Immature natural killer cell (primary cell): ENCODE measurements at places on chromosomes 1 and 21. TPM values are rescaled to one million over a fixed set of nuclear protein-coding genes. Genes with fewer than 3 reads are reported as not detected.

DNA sequence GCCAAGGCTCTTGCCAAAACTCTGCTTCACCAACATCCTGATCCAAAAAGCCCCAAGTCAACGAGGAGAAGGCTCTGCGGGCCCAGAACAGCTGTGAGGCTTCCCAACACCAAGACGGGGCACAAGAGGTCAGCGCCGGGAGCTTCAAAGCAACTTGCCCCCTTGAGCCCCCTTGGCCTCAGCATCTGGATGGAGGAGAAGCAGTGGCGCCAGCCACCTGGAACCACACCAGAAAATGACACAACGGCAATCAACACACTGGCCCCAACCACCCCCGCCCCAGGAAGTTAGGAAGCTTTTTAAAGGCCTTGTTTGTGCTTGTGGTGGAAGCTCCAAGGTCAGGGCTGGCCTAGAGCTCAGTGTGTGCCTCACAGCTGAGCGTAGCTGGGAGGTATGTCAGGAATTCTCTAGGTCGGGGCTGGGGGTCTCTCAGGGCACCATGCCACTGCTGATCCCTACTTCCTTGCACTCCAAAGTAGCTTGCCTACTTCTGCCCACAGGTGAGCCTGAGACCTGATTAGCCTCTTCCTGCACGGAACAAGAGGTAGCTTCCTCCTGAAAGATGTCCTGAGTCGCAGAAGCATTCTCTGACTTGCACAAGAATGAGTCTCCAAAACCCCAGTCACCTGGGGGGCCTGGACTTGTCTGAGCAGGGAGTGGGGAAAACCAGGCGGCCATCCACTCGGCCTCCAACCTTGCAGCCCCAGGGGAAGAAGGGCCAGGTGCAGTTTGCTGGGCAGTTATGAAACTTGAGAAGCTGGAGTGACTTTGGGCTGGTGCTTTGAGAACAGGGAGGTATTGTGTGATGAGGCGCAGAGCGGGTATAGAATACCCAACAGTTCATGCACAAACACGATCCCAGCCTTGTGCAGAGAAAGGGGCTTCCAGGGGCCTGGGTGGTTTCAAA lies 9.7 kb upstream of the SRP9 start:
- DNase-seq = no peak
- H3K27me3 ChIP-seq = peaks cover 2% of the 10 kb centered on the region
- H3K4me3 ChIP-seq = no peak overlapping the region
- no peaks in the 10 kb centered on the region for H3K4me1 ChIP-seq
- no peaks in the 10 kb centered on the region for H3K36me3 ChIP-seq

DNA sequence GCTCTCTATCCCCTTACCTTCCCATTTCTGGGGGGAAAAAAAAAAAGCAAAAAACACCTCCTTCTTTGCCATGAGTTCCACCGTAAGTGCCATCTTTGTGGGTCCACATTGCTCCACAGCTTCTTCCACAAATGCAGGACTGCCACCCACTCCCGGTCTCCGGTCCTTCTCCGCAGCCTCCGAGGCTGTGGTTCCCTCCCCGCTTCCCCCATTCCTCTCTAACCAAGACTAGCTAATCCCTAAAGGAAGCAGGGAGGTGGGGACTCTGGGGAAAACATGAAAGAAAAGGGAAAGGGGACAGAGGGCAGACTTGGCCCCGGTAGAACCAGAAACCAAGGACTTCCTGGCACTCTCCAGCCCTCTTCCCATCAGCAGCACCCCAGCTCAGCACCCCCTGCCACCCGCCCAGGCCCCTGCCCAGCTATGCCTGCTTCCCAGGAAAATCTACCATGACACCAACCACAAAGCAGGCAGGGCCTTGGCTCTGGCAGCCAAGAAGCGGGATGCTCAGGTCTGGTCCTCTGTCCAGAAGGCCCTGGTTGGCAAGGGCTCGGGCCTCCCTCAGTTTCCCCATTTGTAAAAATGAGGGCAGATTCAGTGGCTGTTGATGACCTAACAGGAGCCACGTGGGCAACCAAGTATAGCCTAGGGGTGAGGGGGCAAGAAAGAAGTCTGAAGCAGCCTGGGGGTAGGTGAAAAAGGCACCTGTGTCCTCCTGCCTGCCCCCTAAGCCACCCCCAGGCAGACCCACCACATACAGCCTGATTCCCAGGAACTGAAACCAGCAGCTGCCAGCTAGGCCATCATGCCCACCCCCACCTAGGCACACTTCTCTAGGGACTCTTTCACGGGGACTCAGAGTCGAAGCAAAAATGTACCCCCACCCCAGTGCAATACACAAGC lies 2.5 kb downstream of the EPHA2 start:
- peaks cover 13% of the 10 kb centered on the region for H3K27me3 ChIP-seq
- peaks cover 55% of the 10 kb centered on the region for H3K4me1 ChIP-seq
- no peaks in the 10 kb centered on the region for H3K36me3 ChIP-seq
- no peak for DNase-seq

- H3K36me3 ChIP-seq = no peaks in the 10 kb centered on the region
- no peak overlapping the region for H3K4me3 ChIP-seq
- H3K27ac ChIP-seq = no peak overlapping the region
Observed at GRCh38 chr1:92502247-92502646, 15.5 kb upstream of the GFI1 start.

DNA sequence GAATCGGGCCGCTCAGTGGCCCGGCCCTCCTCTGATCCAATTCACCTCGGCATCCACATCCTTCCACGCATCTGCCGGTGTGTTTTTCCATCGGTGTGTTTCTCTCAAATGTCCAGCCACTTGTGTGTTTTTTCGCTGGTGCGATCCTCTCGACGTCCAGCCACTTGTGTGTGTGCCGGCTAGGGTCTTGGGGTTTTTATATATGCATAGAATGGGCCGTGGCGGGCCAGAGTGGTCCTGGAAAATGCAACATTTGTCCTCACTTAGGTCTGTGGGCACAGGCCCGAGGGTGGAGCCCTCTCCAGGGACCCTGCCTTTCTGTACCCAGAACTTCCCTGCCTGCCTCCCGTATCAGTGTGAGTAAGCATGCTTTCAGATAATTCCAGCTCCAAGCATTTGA lies 1106.4 kb downstream of the AMY1C start:
- no peak overlapping the region for H3K4me3 ChIP-seq
- no peak for DNase-seq
- no peaks in the 10 kb centered on the region for H3K4me1 ChIP-seq
- no peaks in the 10 kb centered on the region for H3K27me3 ChIP-seq

DNA sequence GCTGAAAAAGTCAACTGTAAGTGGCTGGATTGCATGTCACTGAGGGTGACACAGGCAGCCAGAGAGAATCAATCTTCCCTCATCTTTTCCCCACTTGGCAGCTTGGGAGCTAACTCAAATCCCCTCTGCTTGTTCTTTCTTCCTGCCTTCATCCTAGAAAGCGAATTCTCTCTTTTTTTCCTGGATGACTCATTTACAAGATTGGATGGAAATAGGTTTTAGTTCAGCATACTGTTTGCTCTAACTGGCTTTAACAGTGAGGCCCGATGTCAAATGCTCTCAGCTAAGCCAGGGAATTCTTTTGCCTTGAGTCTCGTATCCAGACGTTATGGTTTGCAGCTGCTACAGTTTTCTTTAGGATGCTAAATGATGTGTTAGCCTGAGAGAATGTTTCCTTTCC lies 72.7 kb downstream of the HUNK start:
- H3K27me3 ChIP-seq = peaks cover 2% of the 10 kb centered on the region
- H3K4me3 ChIP-seq = no peak overlapping the region
- H3K4me1 ChIP-seq = no peaks in the 10 kb centered on the region
- no peak for DNase-seq
- H3K36me3 ChIP-seq = no peaks in the 10 kb centered on the region

- H3K4me3 ChIP-seq = no peak overlapping the region
- peaks cover 84% of the 10 kb centered on the region for H3K4me1 ChIP-seq
- H3K27ac ChIP-seq = no peak overlapping the region
- no peaks in the 10 kb centered on the region for H3K36me3 ChIP-seq
- no peak for DNase-seq
- H3K27me3 ChIP-seq = peaks cover 10% of the 10 kb centered on the region
Observed at GRCh38 chr21:15060543-15061175, 4.1 kb downstream of the NRIP1 start.

GRCh38 chr1:63238721-63239120 lies 83.6 kb upstream of the FOXD3 start:
- no peak overlapping the region for H3K27ac ChIP-seq
- no peaks in the 10 kb centered on the region for H3K36me3 ChIP-seq
- DNase-seq = no peak

GRCh38 chr1:228079601-228080263 lies 2.8 kb upstream of the ARF1 start:
- peak overlapping the region; percentile 15 for H3K4me3 ChIP-seq
- H3K36me3 ChIP-seq = no peaks in the 10 kb centered on the region
- H3K27me3 ChIP-seq = peaks cover 14% of the 10 kb centered on the region
- DNase-seq = no peak

GRCh38 chr1:53359934-53360276 lies 32.0 kb upstream of the LRP8 start:
- H3K4me1 ChIP-seq = no peaks in the 10 kb centered on the region
- H3K27ac ChIP-seq = no peak overlapping the region
- peaks cover 15% of the 10 kb centered on the region for H3K27me3 ChIP-seq
- no peak overlapping the region for H3K4me3 ChIP-seq

- no peak for DNase-seq
- H3K27ac ChIP-seq = no peak overlapping the region
- H3K27me3 ChIP-seq = no peaks in the 10 kb centered on the region
- H3K4me1 ChIP-seq = no peaks in the 10 kb centered on the region
- H3K36me3 ChIP-seq = no peaks in the 10 kb centered on the region
- H3K4me3 ChIP-seq = no peak overlapping the region
Observed at GRCh38 chr1:166933140-166933539, 42.2 kb downstream of the ILDR2 start.

GRCh38 chr1:183816110-183816509 lies 11.2 kb downstream of the RGL1 start:
- H3K27ac ChIP-seq = no peak overlapping the region
- no peaks in the 10 kb centered on the region for H3K4me1 ChIP-seq
- no peak for DNase-seq
- H3K27me3 ChIP-seq = peaks cover 2% of the 10 kb centered on the region
- no peaks in the 10 kb centered on the region for H3K36me3 ChIP-seq

DNA sequence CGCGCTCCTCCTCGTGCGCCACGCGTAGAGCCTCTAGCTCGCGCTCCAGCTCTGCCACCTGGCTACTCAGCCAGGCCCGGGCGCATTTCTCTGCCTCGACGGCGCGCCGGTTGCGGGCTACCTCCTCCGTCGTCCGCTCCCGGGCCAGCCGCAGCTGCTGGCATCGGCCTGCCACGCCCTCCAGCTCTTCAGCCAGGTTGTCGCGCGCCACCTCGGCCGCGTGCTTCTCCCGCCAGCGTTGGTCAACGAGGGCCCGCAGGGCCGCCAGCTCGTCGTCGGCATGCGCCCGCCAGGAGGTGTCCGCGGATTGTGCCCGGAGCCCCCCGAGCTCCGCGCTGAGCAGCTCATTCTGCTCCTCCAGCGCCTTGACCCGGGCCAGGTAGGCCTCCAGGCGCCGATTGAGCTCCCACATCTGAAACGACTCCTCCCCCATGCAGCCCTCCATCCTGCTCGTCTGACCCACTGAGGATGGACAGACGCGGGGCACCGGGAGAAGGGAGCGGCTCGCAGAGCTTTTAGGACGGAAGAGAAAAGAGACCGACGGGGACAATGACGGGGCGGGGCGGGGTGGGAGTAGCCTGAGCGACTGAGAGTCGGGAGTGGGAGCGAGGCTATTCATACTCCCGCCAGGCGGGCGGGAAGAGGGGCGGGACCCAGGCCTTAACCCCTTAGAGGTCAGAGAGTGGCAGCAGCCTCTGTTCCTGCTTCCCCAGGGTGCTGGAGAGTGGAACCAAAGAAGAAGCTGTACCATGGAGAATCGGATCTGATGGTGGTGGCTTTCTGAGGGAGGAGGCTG lies at the start of gene NES:
Gene NES, minus strand, starts transcription at position 588 of the 796 bp plus-strand sequence. Its CDS starts 143 bp downstream, at position 445.
- DNase-seq = no peak
- no peak within 1 kb of the TSS for H3K4me3 ChIP-seq
- H3K27ac ChIP-seq = no peak within 1 kb of the TSS

DNA sequence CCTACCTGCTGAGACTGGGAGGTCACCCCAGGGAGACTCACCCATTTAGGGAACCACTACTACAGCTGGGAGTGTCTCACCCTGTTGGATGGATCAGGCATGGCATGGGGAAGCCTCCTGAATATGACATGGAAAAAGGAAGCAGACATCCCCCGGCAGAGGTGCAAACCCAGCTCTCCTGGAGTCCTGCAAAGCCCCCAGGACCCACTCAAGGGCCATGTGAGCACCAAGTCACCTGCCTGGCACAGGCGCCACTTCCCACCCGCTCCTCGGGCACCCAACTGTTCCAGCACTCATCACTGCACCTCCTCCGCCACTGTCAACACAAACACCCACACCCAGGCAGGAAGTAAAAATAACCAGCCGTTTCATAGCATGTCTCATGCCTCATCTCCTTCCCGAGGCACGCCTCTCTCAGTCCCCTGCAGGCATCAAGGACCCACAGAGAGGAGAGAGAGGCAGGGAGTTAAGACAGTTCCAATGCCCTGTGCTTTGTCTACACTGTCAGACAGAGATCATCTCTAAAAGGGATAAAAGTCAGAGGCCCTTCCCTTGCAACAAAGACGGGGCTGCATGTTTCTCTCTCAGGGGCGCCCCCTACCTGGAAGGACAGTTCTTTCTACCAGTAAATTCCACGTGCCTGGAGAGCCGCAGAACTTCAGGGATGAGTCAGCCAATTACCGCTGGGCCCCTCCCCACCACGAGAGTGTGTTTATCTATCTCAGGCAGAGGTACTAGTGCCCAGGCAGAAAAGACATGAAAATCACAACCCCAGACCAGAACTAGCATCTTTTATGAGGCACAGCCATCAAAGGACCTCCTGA lies 150.1 kb upstream of the SOD1 start:
- H3K4me3 ChIP-seq = no peak overlapping the region
- peak overlapping the region; percentile 33 for H3K27ac ChIP-seq
- H3K36me3 ChIP-seq = no peaks in the 10 kb centered on the region
- H3K27me3 ChIP-seq = no peaks in the 10 kb centered on the region

DNA sequence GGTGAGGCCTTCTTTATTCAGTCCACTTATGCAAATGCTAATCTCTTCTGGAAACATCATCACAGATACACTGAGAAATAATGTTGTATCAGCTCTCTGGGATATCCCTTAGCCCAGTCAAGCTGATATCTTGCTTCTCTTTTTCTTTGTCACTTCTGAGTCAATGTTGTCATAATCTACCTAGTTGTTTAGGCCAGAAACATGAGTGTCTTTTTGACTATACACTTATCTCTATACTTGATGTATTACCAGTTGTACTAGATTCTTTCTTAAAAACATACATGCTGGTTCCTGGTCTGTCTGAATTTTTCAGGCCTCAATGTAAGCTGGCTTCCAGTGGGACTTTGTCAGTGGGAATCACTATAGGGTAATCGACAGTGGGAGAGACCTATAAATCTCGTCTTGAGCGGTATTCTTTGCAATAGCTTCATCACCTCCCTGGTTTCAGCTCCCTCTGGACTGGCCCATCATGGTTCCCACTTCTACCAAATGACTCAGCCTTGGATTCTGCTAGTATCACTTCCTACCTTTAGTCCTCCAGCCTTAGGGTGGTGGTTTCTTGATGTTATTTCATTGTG lies 135.2 kb upstream of the CYYR1 start:
- no peaks in the 10 kb centered on the region for H3K4me1 ChIP-seq
- H3K36me3 ChIP-seq = no peaks in the 10 kb centered on the region
- peaks cover 3% of the 10 kb centered on the region for H3K27me3 ChIP-seq
- no peak for DNase-seq
- no peak overlapping the region for H3K27ac ChIP-seq

- H3K36me3 ChIP-seq = peaks cover 38% of the 10 kb centered on the region
- no peaks in the 10 kb centered on the region for H3K4me1 ChIP-seq
- no peak overlapping the region for H3K4me3 ChIP-seq
- DNase-seq = no peak
- H3K27ac ChIP-seq = no peak overlapping the region
Observed at GRCh38 chr21:32337206-32337605, 38.6 kb downstream of the MRAP start.

The NGF gene
- not detected for polyA plus RNA-seq

The TIAM1 gene
- polyA plus RNA-seq = 5.6 TPM

The FAM72B gene
- polyA plus RNA-seq = 0.30 TPM

The SOAT1 gene
- 144 TPM for polyA plus RNA-seq

The AUNIP gene
- polyA plus RNA-seq = 0.37 TPM

The SGIP1 gene
- not detected for polyA plus RNA-seq
